Spinal cord (tissue), 10 donors: ENCODE measurements at places on chromosomes 5 and 9. TPM values are rescaled to one million over a fixed set of nuclear protein-coding genes. Genes with fewer than 3 reads are reported as not detected.

Gene PITX1
- total RNA-seq: not detected

Gene ARID3C
- 0.33 TPM for total RNA-seq

DNA sequence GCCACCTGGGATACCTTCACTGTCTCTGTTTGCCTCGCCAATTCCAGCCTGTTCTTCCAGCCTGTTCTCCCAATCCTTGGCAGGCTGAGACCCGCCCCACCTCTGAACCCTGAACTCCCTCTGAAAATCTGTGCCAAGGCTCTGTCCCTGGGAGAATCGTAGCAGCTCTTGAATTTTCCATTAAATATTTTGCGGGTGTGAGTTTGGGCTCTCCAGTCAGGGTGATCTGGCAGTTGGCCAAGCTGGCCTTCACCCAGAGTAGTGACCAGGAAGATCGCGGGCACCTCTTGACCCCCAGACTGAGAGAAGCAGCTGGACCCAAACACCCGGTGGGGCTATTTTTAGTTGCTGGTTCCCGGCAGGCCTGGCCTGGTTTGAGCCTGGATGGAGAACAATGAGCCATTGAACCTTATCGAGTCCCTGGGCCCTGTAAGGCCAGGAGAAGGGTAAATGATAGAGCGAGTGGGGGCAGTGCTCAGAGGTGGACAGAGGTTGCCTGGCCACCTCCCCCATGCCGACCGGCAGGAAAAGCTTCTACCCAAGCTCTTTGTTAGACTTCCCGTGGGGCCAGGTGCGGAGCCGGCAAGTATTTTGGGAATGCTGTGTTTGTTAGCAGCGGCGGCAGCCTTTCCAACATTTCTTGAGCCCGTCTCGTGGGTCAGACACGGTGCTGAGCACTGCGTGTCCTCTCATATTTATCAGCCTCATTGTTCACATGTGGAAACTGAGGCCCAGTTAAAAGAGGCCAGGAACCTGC, 146.2 kb downstream of the RGS3 start:
- H3K4me3 ChIP-seq: no peak overlapping the region
- H3K27ac ChIP-seq: peak overlapping the region; percentile 15
- no peak for DNase-seq
- no peaks in the 10 kb centered on the region for H3K36me3 ChIP-seq

Gene CDKN2B
- 0.94 TPM for total RNA-seq

GRCh38 chr9:98916660-98917059, 27.0 kb upstream of the COL15A1 start:
- H3K27me3 ChIP-seq: no peaks in the 10 kb centered on the region
- peaks cover 7% of the 10 kb centered on the region for H3K4me1 ChIP-seq
- H3K36me3 ChIP-seq: no peaks in the 10 kb centered on the region
- no peak overlapping the region for H3K4me3 ChIP-seq
- no peak for DNase-seq

DNA sequence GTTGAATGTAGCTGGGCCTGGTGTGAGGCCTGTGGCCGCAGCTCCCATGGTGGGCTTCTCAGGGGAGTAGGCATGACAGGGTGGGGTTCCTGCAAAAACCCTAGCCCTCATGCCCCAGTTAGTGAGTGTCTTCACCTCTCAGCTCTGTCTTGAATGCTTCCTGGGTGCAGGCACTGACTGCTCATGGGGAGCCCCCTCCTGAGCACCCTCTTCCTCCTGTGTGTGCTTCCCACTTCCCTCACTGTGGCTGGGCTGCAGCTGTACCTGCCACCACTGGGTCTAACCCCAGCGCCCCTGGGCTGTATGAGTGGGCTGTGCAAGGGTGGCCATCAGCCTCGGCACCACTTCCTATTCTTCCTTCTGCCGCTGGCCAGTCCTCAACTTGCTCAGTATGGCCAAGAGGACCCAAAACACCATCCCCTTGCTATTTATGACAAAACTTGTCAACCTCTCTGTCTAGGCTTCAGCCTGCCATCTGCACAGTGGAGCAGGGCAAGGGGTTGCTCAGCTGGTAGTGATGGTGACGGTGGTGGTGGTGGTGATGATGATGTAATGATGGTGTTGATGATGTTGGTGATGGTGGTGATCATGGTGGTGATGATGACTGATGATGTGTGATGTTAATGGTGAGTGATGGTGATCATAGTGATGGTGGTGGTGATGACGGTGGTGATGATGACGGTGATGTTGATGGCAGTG, 67.5 kb downstream of the RXRA start:
- no peak overlapping the region for H3K4me3 ChIP-seq
- no peaks in the 10 kb centered on the region for H3K27me3 ChIP-seq
- H3K27ac ChIP-seq: no peak overlapping the region
- H3K36me3 ChIP-seq: peaks cover 52% of the 10 kb centered on the region
- DNase-seq: no peak

Gene FCHO2
- 36.4 TPM for total RNA-seq

Gene PCDHB4
- 3.2 TPM for total RNA-seq

DNA sequence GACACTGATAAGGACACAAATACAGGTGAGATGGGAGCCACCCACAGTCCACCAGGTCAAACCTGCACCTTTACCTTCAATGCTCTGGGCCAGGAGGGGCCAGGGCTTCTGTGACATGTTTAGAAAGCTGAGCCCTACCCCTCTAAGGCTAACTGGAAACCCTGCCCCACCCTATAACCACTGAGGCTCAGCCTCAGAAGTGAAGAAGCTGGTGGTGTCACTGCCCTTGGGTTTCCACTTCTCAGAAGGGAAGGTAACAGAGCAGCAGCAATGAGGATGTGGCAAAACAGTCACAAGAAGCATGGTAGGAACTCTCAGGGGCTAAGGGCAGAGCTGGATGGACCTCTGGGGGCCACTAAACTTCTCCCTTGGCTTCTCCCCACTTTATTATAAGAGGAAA, 6.0 kb downstream of the PDGFRB start:
- H3K4me3 ChIP-seq: no peak overlapping the region
- H3K27ac ChIP-seq: peak overlapping the region; percentile 33
- no peaks in the 10 kb centered on the region for H3K36me3 ChIP-seq
- DNase-seq: no peak
- no peaks in the 10 kb centered on the region for H3K27me3 ChIP-seq
- H3K4me1 ChIP-seq: peaks cover 90% of the 10 kb centered on the region
